ENCODE measurements at places on chromosomes 5 and 9.

GRCh38 chr5:108660291-108660690 is 87.4 kb upstream of the FER start:
- H3K27me3 ChIP-seq = no peaks in the 10 kb centered on the region
- no peak overlapping the region for H3K27ac ChIP-seq
- H3K4me1 ChIP-seq = peaks cover 4% of the 10 kb centered on the region

DNA sequence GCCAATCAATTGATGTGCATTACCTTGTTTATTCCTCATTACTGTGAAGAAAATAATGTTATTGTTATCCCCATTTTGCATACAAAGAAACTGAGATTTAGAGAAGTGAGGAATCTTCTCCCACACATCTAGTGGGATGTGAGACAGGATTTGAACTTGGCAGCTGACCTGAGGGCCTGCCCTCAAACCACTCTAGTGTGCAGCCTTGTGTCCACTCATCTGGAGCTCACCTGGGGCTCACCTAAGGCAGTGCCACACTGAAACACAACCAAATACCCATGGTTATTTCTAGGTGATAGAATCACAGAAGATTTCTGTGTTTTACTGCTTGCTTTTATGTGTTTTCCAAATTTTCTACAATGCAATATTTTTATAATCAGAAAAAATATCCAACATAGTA is 94.7 kb upstream of the SAP30L start:
- H3K4me3 ChIP-seq = no peak overlapping the region
- no peaks in the 10 kb centered on the region for H3K4me1 ChIP-seq
- DNase-seq = no peak

DNA sequence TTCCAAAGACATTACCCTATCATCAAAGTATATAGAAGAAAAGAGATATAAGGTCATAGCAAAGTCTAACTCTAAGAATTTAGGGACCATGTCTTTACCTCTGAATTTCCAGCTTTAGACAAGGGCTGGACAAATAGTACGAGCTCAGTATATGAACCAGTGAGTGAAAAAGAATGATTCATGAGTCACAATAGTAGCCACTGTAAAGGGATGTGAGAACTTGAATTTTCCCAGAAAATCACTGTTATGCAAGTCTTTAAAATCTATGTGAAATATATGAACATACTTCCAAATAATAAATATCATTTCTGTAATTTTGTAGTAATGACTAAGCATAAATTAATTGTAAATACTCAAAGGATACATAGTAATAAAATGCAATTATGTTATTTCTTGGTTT is 305.9 kb upstream of the PRR16 start:
- H3K27me3 ChIP-seq = no peaks in the 10 kb centered on the region
- H3K4me3 ChIP-seq = no peak overlapping the region
- no peak overlapping the region for H3K27ac ChIP-seq
- no peak for DNase-seq
- H3K36me3 ChIP-seq = no peaks in the 10 kb centered on the region
- peaks cover 10% of the 10 kb centered on the region for H3K4me1 ChIP-seq

DNA sequence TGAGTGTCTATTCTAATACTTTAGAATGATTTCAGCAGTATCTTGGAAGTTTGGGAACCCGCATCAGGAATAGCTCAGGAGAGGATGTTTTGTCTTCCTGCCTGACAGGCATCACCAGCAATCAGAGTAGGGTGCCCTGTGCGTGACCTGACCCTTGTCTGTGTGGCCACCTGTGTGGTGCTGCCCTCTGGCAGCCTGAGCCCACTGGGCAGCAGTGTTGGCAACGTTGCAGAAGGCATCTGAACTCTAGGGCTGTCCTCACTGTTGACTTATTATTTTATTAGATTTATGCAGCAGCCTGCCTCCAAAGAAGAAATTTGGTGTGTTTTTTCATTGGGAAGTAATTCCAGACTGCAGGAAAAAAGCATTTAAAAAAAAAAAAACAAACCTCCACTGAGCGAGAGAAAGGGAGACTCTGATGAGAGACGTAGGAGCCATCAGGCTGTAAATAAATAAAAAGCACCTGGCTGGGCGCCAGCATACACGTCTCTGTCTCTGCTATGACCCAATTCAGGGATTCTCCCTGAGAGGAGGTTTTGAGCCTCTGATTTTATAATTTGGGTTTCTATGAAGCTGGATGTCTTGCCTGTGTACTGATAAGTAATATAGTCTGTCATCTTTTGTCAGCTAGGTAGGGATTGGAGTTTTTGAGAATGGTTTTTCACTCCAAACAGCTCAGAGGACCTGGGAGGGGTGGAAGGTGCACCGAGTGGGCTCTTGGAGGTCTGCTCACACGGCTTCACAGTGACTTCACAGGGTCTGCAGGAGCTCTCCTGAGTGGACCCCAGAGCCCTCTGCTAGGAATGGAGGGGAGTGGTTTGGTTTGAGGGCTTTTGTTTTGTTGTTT is 49.0 kb downstream of the FAM78A start:
- no peaks in the 10 kb centered on the region for H3K36me3 ChIP-seq
- no peak overlapping the region for H3K4me3 ChIP-seq
- DNase-seq = peak; percentile 17

All from right lobe of liver (tissue), 6 donors.